ENCODE measurements at places on chromosomes 2 and 18. TPM values are rescaled to one million over a fixed set of nuclear protein-coding genes. Genes with fewer than 3 reads are reported as not detected.
A peak's percentile ranks its signal among the peaks of the same experiment; 100 is the strongest.

DNA sequence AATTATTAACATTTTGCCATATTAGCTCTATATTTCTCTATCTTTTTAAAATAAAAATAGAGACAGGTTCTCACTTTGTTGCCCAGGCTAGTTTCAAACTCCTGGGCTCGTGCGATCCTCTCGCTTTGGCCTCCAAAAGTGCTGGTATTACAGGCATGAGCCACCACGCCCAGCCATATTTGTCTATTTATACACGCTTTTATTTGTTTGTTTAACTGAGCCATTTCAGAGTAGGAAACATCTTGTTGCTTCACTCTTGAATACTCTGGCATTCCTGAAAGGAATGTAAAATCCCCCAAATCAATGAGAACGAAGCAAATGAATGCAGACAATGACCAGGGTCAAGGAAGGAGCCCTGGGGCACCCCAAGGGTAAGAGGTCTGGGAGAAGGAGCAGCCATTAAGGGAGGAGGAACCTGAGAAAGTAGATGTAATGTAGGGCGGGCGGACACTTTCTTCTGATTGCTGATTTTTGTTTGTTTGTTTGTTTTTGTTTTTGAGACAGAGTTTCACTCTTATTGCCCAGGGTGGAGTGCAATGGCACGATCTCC is 31.7 kb upstream of the RAB1A start:
- H3K4me1 ChIP-seq = peaks cover 6% of the 10 kb centered on the region
- no peak overlapping the region for H3K4me3 ChIP-seq
- no peak overlapping the region for H3K27ac ChIP-seq
- DNase-seq = no peak

- DNase-seq = no peak
- H3K4me3 ChIP-seq = no peak overlapping the region
- no peaks in the 10 kb centered on the region for H3K27me3 ChIP-seq
- no peaks in the 10 kb centered on the region for H3K36me3 ChIP-seq
- H3K27ac ChIP-seq = no peak overlapping the region
Measured at GRCh38 chr2:54772110-54772509, 48.6 kb downstream of the EML6 start.

DNA sequence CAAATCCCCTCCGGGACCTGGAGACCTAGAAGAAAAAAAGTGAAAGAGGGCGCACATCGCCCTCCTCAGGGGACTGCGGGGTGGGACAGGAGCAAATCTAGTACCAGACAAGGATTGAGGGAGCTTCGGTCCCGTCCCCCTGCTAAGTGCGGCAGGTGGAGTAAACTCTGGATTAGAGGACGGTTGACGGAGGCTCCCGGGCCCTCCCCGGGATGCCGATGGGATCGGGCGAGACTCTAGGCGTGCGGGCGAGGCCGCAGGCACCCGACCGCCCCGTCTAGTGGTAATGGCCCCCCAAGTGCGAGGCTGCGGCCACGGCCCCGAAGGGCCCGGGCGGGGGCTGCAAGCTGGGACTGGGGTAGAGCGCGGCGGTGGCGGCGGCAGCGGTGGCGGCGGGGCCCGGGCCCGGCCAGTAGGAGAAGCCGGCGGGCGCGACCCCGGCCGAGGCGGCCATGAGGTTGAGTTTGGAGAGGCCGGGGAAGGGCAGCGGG is 3.5 kb downstream of the FEV start:
- H3K27ac ChIP-seq = no peak overlapping the region
- H3K4me1 ChIP-seq = peaks cover 53% of the 10 kb centered on the region
- peak overlapping the region; percentile 9 for H3K4me3 ChIP-seq
- peaks cover 37% of the 10 kb centered on the region for H3K27me3 ChIP-seq

- no peaks in the 10 kb centered on the region for H3K36me3 ChIP-seq
- H3K27me3 ChIP-seq = no peaks in the 10 kb centered on the region
- H3K27ac ChIP-seq = no peak overlapping the region
Measured at GRCh38 chr2:171166328-171166983, 5.8 kb upstream of the TLK1 start.

Gene ARHGAP25
- total RNA-seq = 20.6 TPM

DNA sequence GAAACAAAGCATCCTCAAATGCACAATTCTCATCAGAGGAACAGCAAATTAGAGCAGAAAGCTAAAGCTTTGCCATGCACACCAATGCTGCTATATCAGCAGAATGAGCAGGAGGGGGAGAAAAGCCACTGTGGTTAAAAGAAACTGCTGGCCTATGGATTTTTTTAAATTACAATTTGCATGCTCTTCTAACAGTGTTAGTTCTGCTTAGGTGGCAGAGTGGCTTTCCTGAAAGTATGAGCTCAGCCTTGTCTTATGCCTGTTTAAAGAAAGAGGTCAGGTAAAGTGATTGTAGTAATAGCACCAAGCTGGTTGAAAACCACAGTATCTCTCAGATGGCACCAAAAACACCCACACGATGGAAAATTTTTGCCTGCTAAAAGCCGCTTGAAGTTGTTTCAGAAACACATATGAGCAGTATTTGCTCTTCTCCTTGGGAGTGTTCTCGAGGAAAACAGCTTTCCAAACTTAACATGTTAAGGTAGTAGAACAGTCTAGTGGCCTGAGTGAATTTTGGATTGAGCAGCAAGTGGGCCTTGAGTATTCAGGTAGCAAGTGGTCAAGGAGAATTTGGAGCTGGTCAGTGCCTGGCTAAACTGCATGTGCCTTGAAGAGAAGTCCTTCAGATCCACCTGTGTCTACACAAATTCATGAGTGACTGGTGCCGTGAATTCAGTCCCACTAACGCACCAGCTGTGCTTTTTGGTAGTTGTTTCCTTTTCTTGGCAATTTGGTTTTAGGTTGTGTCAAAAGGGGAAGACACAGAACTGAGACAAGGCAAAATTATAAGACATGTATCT is 19.6 kb upstream of the NDUFV2 start:
- no peaks in the 10 kb centered on the region for H3K27me3 ChIP-seq
- no peak for DNase-seq
- peaks cover 13% of the 10 kb centered on the region for H3K4me1 ChIP-seq
- no peak overlapping the region for H3K4me3 ChIP-seq
- no peaks in the 10 kb centered on the region for H3K36me3 ChIP-seq

Gene DAPL1
- 0.43 TPM for total RNA-seq

Gene ADGRF3
- 0.17 TPM for total RNA-seq

Gene APCDD1
- total RNA-seq = 22.8 TPM

DNA sequence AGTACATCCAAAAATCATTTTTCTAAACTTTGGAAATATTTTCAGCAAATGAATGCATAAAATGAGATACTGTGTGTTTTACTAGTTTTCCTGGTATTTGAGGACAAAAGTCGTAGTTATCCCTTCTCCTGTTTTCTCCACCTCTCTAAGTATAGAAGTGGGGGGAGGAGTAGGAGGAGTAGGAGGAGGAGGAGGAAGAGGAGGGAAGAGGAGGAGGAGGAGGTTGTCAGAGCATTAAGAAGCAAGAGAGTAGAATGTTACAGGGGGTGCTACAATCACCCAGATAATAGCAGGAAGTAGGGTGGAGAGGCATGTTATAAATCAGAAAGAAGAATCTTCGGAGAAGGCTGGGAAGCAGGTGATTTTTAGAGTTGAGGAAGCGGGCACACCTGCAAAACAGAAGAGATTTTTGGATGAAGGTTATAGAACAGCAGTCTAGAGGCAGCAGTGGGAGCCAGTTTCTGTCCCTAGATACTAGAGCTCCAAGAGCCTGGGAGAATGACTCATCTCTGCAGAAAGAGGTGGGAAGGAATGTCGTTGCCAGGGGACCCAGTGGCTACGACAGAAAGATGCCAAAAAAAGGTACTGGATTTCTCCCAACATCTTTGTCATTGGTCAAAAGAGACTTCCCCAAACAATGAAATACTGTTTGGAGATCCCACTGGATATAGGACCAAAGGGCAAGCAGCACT is 44.2 kb upstream of the AQP4 start:
- no peaks in the 10 kb centered on the region for H3K36me3 ChIP-seq
- no peak overlapping the region for H3K27ac ChIP-seq
- no peak overlapping the region for H3K4me3 ChIP-seq

Gene PROKR1
- total RNA-seq = not detected

Gene ABCG5
- total RNA-seq = not detected

Measured in upper lobe of left lung (tissue), 6 donors.